ENCODE measurements at places on chromosomes 5 and 9.

GRCh38 chr5:17796757-17797396, 162.6 kb downstream of the TAF11L14 start:
- no peak for DNase-seq

DNA sequence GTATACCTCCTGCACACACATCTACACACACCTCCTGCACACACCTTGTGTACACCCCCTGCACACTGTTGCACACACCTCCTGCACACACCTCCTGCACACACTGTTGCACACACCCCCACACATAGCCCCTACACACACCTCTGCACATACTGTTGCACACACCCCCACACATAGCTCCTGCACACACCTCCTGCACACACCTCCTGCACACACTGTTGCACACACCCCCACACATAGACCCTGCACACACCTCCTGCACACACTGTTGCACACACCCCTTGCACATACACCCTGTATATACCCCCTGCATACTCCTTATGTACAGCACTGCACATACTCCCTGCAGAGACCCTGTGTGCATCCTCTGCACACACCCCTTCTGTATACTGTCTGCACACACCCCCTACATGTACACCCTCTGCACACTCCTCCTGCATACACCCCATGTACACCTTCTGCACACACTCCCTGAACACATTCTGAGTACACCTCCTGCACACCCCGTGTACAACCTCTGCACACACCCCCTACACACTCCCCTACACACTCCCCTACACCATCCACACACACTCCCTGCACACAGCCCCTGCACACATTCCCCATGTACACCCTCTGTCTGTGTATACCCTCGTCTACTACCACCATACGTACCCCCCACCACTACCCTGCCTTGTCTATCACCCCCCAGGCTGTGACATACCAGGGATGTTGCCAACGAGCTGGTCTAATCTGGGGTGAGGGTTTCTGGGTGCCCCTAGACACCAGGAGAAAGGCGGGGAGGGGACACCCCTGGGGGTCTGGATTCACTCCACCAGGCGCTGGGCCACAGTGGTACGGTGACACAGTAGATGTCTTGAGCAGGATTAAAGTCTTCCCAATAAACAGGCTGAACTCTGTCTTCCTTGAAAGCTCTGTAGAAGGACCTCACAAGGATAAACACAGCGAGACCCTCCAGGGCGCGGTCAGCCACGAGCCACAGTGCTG, 1.1 kb upstream of the CEP72 start:
- DNase-seq: no peak

DNA sequence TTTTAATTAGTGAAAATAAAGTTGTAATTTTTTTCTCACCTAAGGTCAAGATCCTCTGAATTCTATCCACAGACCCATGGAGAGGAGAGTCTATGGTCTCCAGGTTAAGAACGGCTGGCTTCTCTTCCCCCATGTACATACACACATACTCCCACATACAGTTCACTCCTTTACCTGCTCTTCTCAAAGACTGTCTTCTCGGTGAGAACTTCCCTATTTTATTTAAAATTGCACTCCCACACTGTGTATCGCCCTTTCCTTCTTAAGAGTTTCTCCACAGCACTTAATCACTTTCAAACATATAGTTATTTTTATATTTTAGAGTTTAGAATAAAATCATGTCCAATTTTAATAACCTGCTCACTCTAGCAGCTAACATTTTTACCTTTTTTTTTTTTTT, 3.6 kb upstream of the JADE2 start:
- no peak for DNase-seq

- peak; percentile 84 for DNase-seq
These were observed 48.1 kb downstream of the EBF1 start for GRCh38 chr5:159051421-159052282.

DNA sequence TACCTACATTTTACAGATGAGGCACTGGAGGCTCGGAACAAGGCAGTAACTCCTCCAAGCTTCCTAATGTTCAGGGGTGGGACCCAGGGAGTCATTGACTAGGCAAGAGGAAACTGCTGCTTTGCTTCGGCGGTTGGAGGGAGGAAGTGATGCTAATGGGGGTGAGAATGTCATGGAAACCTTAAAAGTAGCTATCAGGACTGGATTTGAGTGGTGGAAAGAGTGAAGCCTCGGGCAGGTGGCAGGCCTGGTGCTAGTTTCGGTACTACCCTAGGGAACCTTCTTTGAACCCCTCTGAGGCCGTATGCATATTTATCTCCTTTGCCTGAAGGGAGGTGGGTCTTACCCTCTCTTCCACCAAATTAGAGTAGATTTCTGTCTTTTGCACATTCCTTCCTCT, 1.6 kb downstream of the BSPRY start:
- DNase-seq: no peak
